ENCODE measurements at places on chromosomes 13 and 19. TPM values are rescaled to one million over a fixed set of nuclear protein-coding genes. Genes with fewer than 3 reads are reported as not detected.

MYH14 gene
- 0.13 TPM for total RNA-seq

CFD gene
- total RNA-seq = 1.1 TPM

ZNF813 gene
- total RNA-seq = 3.6 TPM

CCL25 gene
- total RNA-seq = not detected

AXL gene
- total RNA-seq = 448 TPM

TMEM150B gene
- not detected for total RNA-seq

LRRC63 gene
- total RNA-seq = not detected

CCDC194 gene
- not detected for total RNA-seq

ANGPTL4 gene
- 32.2 TPM for total RNA-seq

KCNC3 gene
- 0.53 TPM for total RNA-seq

HIPK4 gene
- total RNA-seq = 0.17 TPM

BIVM gene
- 24.5 TPM for total RNA-seq

TMEM272 gene
- not detected for total RNA-seq

ZNF844 gene
- 8.8 TPM for total RNA-seq

ZNF544 gene
- total RNA-seq = 43.4 TPM

KLK7 gene
- total RNA-seq = 0.13 TPM

CGB3 gene
- not detected for total RNA-seq

POU4F1 gene
- total RNA-seq = not detected

MATK gene
- total RNA-seq = not detected

LIN7B gene
- 7.5 TPM for total RNA-seq

NPAS1 gene
- total RNA-seq = 0.79 TPM

ZNF681 gene
- total RNA-seq = 0.43 TPM

ERICH6B gene
- not detected for total RNA-seq

CRYL1 gene
- 20.2 TPM for total RNA-seq

KASH5 gene
- not detected for total RNA-seq

ZNF560 gene
- 0.33 TPM for total RNA-seq

ZSWIM9 gene
- total RNA-seq = 5.3 TPM

CEBPG gene
- 21.0 TPM for total RNA-seq

CNN1 gene
- total RNA-seq = 25.2 TPM

SIGLEC14 gene
- total RNA-seq = not detected

KLK15 gene
- not detected for total RNA-seq

NLRP11 gene
- not detected for total RNA-seq

PNMA8A gene
- 3.2 TPM for total RNA-seq

LHFPL6 gene
- 121 TPM for total RNA-seq

C5AR2 gene
- total RNA-seq = 0.07 TPM

APC2 gene
- 0.20 TPM for total RNA-seq

POU2F2 gene
- 0.26 TPM for total RNA-seq

ZNF607 gene
- total RNA-seq = 6.8 TPM

NAPSA gene
- 0.36 TPM for total RNA-seq

NCAN gene
- not detected for total RNA-seq

EPN1 gene
- total RNA-seq = 144 TPM

ATP8A2 gene
- total RNA-seq = 0.03 TPM

SGCG gene
- total RNA-seq = 0.52 TPM

C19orf85 gene
- not detected for total RNA-seq

ZNF536 gene
- not detected for total RNA-seq

UPK1A gene
- 0.10 TPM for total RNA-seq

ADGRE3 gene
- not detected for total RNA-seq

MIR17HG gene
- 3.8 TPM for total RNA-seq

NMRK2 gene
- total RNA-seq = not detected

SHD gene
- total RNA-seq = not detected

TIMM50 gene
- total RNA-seq = 52.6 TPM

CGB8 gene
- total RNA-seq = not detected

PDX1 gene
- total RNA-seq = not detected

EFNA2 gene
- not detected for total RNA-seq

TJP3 gene
- not detected for total RNA-seq

LRP3 gene
- 49.3 TPM for total RNA-seq

SIGLECL1 gene
- total RNA-seq = not detected

SULT2A1 gene
- not detected for total RNA-seq

UBL5 gene
- 88.2 TPM for total RNA-seq

Measured in smooth muscle cell of the pulmonary artery (primary cell).